ENCODE measurements at places on chromosomes 1 and 21.

- DNase-seq, result no peak
Observed at GRCh38 chr1:183670169-183670568, 17.1 kb upstream of the APOBEC4 start.

GRCh38 chr1:87329526-87330056 lies 911 bp downstream of the LMO4 start:
- peak; percentile 41 for DNase-seq

DNA sequence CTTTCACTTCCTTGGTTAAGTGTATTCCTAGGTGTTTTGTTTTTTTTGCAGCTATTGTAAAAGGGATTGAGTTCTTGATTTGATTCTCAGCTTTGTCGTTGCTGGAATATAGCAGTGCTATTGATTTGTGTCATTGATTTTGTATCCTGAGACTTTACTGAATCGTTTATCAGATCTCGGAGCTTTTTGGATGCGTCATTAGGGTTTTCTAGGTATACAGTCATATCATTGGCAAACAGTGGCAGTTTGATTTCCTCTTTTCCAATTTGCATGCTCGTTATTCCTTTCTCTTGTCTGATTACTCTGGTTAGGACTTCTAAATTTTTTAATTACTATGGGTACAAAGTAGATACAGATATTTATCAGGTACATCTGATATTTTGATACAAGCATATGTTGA lies 75.4 kb downstream of the SLC35A3 start:
- DNase-seq, result no peak

DNA sequence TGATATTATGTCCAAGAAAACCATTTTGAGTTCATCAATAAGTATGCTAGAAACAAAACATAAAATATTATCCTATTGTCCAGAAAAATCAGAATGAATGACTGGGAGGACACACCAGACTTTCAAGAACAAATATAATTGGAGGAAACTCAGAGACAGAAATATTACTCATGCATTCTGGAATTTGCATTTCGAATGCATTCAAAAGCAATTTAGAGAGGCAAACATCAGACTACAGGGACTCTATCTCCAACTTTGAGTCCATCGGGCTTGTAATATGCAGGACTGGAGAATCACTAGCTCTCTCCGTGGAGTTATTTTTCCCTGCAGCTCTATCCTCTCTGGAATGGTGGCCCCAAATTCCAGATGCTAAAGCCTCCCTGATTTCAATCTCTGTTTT lies 161.8 kb downstream of the CDC42BPA start:
- no peak for DNase-seq

GRCh38 chr1:23452011-23452411 lies 27.5 kb upstream of the TCEA3 start:
- DNase-seq, result no peak

DNA sequence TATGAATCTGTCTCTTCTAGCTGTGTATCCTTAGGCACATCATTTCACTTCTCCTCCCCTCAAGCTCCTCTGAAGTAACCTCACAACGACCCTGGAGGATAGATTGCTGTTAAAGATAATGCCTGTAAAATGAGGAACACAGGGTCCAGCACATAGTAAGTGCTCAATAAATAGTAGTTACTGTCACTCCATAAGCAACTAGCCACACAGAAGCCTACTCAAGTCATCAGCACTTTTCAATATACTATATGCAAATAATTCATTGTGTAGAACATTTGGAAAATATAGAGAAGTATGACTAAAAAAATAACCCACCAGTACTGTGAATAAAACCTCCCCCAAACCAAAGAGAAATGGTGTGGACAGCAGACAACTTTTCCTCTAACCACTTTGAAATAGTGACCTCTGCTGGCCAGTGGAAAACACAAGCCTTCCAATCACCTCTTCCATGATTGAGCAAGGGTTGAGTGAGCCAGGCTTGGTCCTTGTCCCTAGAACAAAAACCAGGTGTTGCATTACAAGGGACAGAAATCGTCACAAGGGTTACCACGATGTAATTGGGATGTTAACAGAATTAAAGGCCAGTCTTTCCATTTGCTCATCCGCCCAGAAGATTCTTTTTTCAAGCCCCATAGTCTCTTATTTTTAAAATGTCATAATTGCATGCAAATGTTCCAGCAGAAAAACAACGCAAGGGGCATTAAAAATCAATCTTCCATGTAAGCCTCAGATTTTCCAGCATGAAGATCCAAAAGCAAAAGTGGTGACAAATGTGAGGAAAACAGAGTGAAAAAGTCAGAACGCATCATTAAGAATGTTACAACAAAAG lies 15.7 kb upstream of the GLIS1 start:
- peak; percentile 66 for DNase-seq

- DNase-seq, result peak; percentile 92
Observed at GRCh38 chr1:111739194-111739924, at the start of gene INKA2. Gene INKA2, minus strand, starts transcription at chr1:111739395. Its CDS starts 153 bp downstream, at chr1:111739242.

DNA sequence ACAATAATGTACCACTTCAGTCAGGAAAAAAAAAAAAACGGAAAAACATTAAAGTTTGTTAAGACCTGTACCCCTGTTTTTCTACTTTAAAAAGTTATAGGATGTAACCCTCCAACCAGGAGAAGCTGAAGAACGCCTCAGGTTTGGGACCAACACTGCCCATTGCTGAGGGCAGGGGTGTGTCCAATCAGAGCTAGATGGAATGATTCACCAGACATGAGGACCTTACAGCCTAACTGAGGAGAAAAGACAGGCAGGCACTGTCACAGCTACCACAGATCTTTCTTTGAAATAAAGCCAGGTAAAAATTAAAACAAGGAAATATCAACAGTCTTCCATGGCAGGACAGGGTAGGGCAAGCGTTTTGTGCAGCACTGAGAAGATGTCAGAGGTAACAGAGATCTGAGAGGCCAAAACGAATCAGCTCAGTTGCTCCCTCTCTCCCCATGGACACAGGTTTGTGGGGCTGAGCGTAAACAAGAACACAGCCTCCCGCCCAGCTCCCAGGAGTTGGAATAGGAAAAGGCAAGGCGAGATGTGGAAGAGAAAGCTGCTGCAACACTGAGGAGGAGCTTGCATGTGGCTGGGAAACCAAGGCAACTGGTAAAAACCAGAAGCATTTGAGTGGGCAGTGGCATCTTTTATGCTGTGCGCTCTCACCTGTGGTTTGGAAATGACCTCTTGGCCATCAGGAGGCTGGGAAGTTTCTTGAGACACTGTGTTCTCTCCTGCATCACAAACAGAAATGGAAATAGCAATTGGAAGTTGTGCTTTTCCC lies 34.0 kb downstream of the SEC16B start:
- DNase-seq, result no peak

- no peak for DNase-seq
Observed at GRCh38 chr1:114331936-114332335, 178.3 kb upstream of the SYT6 start.

- no peak for DNase-seq
Observed at GRCh38 chr1:17690906-17691634, 64.1 kb upstream of the ACTL8 start.

GRCh38 chr1:27650539-27651175 lies 15.7 kb upstream of the FGR start:
- no peak for DNase-seq

GRCh38 chr1:40344597-40344996 lies 27.5 kb upstream of the COL9A2 start:
- no peak for DNase-seq

DNA sequence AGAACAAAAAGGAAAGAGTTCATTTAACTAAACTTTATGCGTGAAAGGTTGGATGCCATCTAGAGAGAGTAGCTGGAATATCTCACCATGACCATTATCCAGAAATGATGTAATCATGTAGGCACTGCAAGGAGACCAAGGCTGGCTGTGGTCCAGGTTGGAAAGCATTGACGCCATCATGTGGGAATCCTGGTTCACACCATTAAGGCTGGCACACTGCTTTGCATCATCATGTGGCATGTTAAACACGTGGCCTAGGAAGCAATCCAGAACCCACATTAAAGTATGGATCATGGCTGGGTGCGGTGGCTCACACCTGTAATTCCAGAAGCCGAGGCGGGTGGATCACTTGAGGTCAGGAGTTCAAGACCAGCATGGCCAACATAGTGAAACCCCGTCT lies 4.3 kb downstream of the ADAMTS1 start:
- no peak for DNase-seq

DNA sequence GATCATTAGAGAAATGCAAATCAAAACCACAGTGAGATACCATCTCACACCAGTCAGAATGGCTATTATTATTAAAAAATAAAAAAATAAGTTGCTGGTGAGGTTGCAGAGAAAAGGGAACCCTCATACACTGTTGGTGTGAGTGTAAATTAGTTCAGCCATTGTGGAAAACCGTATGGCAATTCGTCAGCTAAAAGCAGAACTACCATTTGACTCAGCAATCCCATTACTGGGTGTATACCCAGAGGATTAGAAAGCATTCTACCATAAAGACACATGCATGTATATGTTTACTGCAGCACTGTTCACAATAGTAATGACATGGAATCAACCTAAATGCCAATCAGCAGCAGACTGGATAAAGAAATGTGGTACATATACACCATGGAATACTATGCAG lies 42.2 kb downstream of the GIPC2 start:
- DNase-seq, result no peak

DNA sequence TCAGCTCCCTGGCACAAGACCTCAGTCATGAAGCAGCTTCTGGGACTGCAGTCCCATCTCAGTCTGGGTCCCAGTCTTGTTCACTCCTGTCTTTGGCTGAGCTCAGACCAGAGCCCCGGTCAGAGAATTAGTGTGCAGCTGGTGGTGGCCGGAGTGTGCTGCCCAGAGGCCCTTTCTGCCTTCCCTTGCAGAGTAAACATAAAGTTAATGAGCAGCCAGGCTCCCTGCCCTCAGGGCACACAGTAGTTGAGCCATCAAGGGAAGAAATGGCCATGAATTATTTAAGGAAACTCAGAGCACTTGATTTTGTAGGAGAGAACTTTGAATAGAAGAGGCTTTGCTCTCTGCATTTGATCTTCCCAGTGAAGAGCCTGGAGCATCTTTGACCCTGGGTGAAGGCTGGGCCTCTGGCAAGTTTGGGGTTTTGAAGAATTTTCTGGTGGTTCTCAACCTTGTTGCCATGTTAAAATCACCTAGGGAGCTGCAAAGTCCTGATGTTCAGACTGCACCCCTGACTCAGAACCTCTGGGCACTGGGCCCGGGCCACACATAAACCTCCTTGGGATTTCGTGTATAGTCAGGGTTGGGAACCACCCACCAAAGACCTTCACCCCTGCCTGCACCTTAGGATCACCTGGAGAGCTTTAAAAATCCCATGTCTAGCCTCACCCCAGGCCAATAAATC lies 26.4 kb upstream of the SELENON start:
- DNase-seq, result no peak

DNA sequence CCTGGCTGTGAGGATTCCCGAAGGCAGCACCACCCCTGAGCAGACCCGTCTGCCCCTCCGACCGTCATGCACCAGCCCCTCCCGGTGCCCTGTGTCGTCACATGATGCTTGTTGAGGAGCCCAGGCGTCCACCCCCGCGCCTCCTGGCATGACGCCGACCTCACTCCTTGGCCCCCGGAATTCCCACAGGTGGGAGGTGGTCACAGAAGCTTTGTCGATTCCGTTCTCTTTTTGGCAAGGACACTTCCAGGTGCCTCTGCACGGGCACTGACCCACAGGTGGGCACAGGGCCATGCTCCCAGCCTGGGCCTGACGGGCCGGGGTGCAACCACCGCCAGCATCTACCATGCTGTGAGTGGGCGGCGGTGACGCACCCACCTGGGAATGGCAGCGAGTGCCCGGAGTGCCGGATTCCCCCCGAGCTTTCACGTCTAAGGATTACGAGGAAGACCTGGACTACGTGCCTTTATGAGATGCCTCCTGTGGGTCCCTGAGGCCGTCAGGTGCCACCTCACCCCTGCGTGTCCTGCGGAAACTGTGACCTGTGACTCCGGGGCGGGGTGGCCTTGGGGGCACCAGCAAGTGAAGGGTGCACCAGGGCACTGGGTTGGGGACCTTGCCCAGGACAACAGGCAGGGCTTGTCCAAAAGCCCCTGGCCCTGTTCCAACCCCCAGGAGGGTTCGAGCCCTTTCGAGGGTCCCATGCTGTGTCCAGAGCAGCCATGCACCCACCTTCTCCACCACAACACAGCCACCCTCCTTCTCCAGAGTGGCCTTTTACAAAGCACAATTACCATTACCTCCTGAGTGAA lies 31.4 kb upstream of the COL6A1 start:
- no peak for DNase-seq

- no peak for DNase-seq
Observed at GRCh38 chr1:6317098-6317760, 56.3 kb upstream of the GPR153 start.

DNA sequence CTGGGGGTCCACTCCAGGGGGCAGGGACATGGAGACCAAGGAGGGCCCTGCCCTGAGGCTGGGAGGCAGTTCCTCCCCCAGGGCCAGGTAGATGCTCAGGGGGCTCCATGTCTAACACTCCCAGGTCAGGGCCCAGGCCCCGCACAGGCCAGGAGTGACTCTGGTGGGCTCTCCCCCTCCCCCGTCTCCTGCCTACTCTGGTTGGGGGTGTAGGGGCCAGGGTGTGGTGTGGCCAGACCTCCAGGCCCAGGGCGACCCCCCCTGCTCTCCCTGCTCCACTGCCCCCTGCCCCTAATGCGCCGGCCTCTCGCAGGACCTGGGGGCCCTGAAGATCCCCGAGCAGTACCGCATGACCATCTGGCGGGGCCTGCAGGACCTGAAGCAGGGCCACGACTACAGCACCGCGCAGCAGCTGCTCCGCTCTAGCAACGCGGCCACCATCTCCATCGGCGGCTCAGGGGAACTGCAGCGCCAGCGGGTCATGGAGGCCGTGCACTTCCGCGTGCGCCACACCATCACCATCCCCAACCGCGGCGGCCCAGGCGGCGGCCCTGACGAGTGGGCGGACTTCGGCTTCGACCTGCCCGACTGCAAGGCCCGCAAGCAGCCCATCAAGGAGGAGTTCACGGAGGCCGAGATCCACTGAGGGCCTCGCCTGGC lies 19.7 kb upstream of the CCDC27 start:
- no peak for DNase-seq

DNA sequence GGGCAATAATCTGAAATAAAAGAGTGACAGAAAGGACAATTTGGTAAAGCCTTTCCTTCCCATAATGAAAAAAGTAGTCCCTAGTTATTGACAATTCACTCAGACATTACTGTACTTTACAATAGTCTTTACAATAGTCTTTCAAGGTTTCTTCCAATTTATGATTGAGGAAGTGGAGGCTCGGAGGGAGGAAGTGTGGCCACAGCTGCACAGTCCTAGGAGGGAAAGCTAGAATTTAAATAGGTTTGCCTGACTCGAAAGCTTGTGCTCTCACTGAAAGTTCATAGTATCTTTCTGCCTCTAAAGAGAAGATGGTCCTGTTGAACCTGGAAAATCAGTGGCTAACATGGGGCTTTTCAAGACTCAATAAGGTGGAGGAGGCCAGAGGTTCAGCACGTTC lies 203.2 kb downstream of the SDCCAG8 start:
- DNase-seq, result no peak

GRCh38 chr21:42222821-42223390 lies 4.0 kb downstream of the ABCG1 start:
- DNase-seq, result no peak

GRCh38 chr1:70909262-70909822 lies 138.3 kb downstream of the PTGER3 start:
- DNase-seq, result no peak
